SK-N-SH (cell line): ENCODE measurements at places on chromosomes 1 and 21.
A peak's percentile ranks its signal among the peaks of the same experiment; 100 is the strongest.

DNA sequence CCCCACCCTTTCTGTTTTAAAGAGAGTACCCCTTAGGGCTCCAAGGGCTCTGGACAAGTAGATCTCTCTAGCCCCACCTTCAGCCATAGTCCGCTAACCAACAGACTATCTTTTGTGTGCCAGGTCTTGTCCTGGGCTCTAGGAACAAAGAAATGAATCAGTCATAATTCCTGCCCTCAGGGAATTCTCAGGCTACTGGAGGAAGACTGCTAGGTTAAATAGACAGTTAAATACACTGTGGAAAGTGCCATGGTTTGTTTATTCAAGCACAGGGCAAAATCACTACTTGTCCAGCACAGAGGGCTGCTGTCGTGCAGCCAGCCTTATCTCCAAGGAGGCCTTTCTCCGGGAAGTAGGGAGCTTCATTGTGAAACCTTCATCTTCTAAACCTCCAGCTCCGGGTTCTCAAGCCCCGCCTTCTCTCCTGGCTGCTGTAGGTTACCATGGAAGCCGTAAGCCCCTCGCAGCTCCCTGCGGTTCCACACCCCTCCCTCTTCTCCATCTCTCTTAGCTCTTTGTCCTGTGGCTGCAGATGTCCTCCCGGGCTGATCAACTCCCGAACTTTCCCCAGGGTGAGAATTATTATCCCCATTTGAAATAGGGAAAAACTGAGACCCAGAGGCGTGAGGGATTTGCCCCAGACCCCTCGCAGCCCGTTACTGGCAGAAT lies 29.8 kb downstream of the SHISAL2A start:
- DNase-seq = peak; percentile 40
- H3K27me3 ChIP-seq = no peaks in the 10 kb centered on the region

DNA sequence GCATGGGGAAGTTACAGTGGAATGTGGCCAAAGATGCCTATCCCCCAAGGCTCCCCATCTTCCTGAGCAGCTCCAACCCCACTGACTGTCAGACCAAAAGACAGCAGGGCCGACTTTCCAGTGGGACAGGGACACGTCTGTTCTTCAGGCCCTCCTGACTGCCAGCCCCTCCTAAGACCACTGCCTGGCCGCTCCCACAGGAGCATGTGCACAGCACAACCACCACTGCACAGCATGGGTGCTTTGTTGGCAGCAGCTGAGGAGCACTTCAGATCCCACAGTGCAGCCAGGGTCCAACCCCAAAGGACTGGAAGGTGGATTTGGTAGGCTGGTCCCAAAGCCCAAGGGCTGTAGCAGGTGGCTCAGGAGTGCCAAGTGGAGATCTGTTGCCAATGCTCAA lies 648.3 kb upstream of the BRINP3 start:
- DNase-seq = no peak
- H3K27me3 ChIP-seq = no peaks in the 10 kb centered on the region
- no peaks in the 10 kb centered on the region for H3K4me1 ChIP-seq
- no peak overlapping the region for H3K27ac ChIP-seq
- no peaks in the 10 kb centered on the region for H3K36me3 ChIP-seq

- H3K27ac ChIP-seq = no peak overlapping the region
- no peak for DNase-seq
- no peak overlapping the region for H3K4me3 ChIP-seq
- H3K4me1 ChIP-seq = no peaks in the 10 kb centered on the region
- no peaks in the 10 kb centered on the region for H3K27me3 ChIP-seq
- H3K36me3 ChIP-seq = no peaks in the 10 kb centered on the region
These were observed 123.2 kb downstream of the PTPRC start for GRCh38 chr1:198761859-198762616.

GRCh38 chr1:31712630-31713029 lies 8.8 kb upstream of the COL16A1 start:
- no peaks in the 10 kb centered on the region for H3K27me3 ChIP-seq
- peaks cover 39% of the 10 kb centered on the region for H3K4me1 ChIP-seq
- DNase-seq = no peak
- no peak overlapping the region for H3K4me3 ChIP-seq

- H3K4me1 ChIP-seq = no peaks in the 10 kb centered on the region
- H3K4me3 ChIP-seq = no peak overlapping the region
- H3K27me3 ChIP-seq = no peaks in the 10 kb centered on the region
- no peak for DNase-seq
These were observed 233.3 kb upstream of the COA6 start for GRCh38 chr1:234139966-234140365.

DNA sequence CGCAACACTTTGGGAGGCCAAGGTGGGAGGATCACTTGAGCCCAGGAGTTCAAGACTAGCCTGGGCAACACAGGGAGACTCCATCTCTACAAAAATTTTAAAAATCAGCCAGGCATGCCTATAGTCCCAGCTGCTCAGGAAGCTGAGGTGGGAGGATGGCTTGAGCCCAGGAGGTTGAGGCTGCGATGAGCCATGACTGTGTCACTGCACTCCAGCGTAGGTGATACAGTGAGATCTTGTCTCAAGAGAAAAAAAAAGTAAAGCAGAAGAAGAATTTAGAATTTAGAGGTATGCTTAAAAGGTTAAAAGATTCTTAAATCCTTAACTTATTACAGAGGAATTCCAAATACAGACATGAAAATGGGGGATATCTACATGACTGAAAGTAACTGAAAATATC lies 79.5 kb downstream of the SMYD3 start:
- H3K4me1 ChIP-seq = no peaks in the 10 kb centered on the region
- H3K27ac ChIP-seq = no peak overlapping the region; the same call in 1 of the 2 replicates
- no peaks in the 10 kb centered on the region for H3K27me3 ChIP-seq
- H3K4me3 ChIP-seq = no peak overlapping the region
- no peak for DNase-seq

GRCh38 chr1:31669786-31670592 lies 25.3 kb upstream of the PEF1 start:
- peaks cover 18% of the 10 kb centered on the region for H3K4me1 ChIP-seq
- DNase-seq = peak; percentile 56
- no peaks in the 10 kb centered on the region for H3K27me3 ChIP-seq
- no peak overlapping the region for H3K4me3 ChIP-seq
- H3K36me3 ChIP-seq = no peaks in the 10 kb centered on the region; the same call in 1 of the 2 replicates

- H3K36me3 ChIP-seq = no peaks in the 10 kb centered on the region
- H3K4me1 ChIP-seq = peaks cover 12% of the 10 kb centered on the region
- H3K4me3 ChIP-seq = no peak overlapping the region
- no peaks in the 10 kb centered on the region for H3K27me3 ChIP-seq
These were observed 83.5 kb upstream of the ZNF326 start for GRCh38 chr1:89911191-89911991.

DNA sequence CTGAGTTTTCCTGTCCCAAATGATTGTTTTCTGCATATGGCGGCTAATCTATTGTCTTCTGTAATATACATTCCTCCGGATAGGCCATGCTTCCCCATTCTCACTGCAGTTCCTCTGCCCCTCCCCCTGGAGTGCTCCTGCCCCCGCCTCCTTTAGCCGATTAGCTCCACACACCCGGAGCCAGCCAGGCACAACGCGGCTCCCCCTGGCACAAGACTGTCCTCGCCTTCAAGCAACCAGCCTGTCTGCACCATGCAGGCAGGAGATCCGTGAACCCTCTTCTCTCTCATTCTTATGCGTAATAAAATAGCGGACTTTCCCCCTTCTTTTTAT lies 18.0 kb downstream of the SERTAD4 start:
- no peaks in the 10 kb centered on the region for H3K36me3 ChIP-seq
- H3K27me3 ChIP-seq = no peaks in the 10 kb centered on the region
- H3K27ac ChIP-seq = no peak overlapping the region
- peaks cover 11% of the 10 kb centered on the region for H3K4me1 ChIP-seq
- H3K4me3 ChIP-seq = peak overlapping the region; percentile 64
- peak; percentile 82 for DNase-seq

DNA sequence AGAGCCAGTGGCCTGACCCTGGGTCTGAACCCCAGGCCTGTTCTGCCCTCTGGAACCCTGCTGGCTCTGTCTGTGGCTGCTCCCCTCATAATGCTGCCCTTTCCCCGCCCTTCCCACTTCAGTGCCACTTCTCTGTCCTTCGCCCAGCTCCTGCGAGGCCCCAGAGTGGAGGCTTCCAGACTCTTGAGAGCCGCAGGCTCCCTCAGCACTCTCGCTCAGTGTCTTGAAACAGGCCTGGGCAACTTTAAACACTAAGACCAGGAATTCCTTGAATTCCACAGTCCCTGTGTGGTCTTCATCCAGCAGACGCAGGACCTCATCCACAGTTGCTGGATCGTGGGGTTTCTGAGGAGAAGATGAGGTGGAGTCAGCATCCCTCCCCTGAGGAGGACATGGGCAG lies 3.5 kb downstream of the CRNN start:
- H3K36me3 ChIP-seq = no peaks in the 10 kb centered on the region
- no peaks in the 10 kb centered on the region for H3K4me1 ChIP-seq
- H3K27me3 ChIP-seq = peaks cover 10% of the 10 kb centered on the region; the same call in 1 of the 2 replicates
- H3K27ac ChIP-seq = no peak overlapping the region

DNA sequence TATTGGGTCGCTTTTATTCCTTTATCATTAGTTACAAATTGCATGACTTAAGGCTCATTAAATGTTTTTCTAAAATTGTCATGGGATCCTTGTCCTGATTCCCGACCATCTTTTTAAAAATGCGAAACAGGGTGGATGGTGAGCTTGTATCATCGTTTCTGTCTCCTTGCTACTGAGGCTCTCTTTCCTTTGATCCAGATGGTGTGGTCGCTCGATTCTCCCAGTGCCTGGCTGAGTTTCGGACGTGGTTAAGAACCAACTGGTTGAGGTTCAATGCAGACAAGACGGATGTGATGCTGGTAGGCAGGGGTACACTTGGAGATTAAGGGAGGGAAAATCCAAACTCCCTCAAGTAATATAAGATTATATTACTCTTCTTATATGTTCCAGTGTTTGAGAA lies 1.2 kb downstream of the MIER1 start:
- peaks cover 16% of the 10 kb centered on the region for H3K36me3 ChIP-seq
- no peaks in the 10 kb centered on the region for H3K27me3 ChIP-seq
- H3K4me3 ChIP-seq = peak overlapping the region; percentile 94
- DNase-seq = peak; percentile 27
- H3K4me1 ChIP-seq = 0 out of 2 replicates have a peak, but pooled peaks cover 7% of the 10 kb centered on the region

DNA sequence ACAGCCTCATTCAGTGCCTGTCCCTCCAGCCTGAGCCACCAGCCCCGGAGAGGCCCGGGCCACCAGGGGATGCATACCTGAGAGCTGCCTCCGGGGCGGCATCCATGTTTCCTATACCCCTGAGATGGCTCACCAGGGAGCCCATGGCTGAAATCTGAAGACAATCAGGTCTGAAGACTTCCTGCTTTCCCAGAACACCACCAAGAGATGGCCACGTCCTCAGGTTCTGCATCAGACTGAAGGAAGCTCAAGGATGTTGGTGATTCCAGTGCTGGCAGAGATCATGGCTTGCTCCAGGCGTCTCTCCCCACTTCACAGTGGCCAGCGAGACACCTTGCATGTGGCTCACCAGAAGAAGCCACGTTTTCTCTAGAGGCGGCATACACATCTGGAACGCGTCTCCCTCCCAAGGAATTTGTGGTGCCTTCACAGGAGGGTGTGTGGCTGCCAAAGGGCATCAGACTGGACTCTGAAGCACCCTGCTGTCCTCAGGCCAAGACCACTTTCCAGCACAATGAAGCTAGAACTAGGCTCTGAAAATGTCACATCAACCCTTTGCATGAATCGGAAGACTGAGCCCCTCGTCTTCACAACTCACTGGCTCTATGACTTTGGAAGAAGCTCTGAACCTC lies 170.7 kb upstream of the IRF2BP2 start:
- H3K4me3 ChIP-seq = no peak overlapping the region
- H3K36me3 ChIP-seq = no peaks in the 10 kb centered on the region
- H3K27me3 ChIP-seq = peaks cover 60% of the 10 kb centered on the region
- no peaks in the 10 kb centered on the region for H3K4me1 ChIP-seq
- no peak overlapping the region for H3K27ac ChIP-seq
- no peak for DNase-seq

DNA sequence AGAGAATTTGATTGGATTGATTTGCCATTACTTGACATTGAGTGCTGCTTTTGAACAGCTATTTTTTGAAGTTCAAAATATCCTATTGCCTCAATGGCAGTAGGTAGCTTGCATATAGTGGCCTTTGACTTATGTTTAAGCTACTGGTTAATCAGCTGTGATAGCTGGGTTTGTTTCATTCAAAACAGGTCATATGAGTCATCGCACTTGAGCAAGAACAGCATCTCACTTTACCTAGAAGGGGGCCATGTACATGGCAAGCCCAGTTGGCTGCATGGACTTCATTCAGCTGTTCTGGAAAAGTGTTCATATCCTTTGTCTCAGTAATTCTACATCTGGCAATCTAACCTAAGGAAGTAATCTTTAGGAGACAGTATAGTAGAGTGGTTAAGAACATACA lies 29.0 kb upstream of the ARID1A start:
- H3K27me3 ChIP-seq = no peaks in the 10 kb centered on the region; the same call in 1 of the 2 replicates
- no peaks in the 10 kb centered on the region for H3K36me3 ChIP-seq
- no peak overlapping the region for H3K4me3 ChIP-seq
- no peak for DNase-seq

DNA sequence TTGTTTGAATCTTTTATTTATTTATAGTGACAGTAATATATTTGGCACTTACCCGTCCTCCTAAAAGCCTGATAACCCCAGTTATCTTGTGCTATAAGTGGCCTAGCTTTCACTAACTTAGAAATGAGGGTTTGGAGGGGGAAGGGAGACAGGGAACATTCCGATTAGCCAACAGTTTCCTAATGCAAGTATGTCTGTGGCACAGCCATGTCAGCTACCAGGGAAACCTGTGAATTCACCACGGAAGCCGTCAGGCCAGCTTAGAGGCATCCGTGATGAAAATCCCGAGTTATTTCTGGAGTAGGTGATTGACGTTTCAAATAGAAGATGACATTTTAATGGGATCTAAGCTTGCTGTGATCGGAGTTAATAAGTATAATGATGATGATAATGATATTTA lies 39.4 kb upstream of the BCL10 start:
- H3K4me3 ChIP-seq = no peak overlapping the region
- peaks cover 19% of the 10 kb centered on the region for H3K36me3 ChIP-seq
- peak overlapping the region; percentile 78 for H3K27ac ChIP-seq
- H3K4me1 ChIP-seq = peaks cover 75% of the 10 kb centered on the region

- DNase-seq = no peak
- H3K4me3 ChIP-seq = no peak overlapping the region
- H3K27me3 ChIP-seq = no peaks in the 10 kb centered on the region
These were observed 29.0 kb downstream of the SOAT1 start for GRCh38 chr1:179322557-179322956.

GRCh38 chr1:110227774-110228173 lies 17.7 kb downstream of the KCNC4 start:
- H3K27me3 ChIP-seq = no peaks in the 10 kb centered on the region
- H3K27ac ChIP-seq = no peak overlapping the region
- H3K36me3 ChIP-seq = no peaks in the 10 kb centered on the region
- DNase-seq = no peak
- no peak overlapping the region for H3K4me3 ChIP-seq
- no peaks in the 10 kb centered on the region for H3K4me1 ChIP-seq

DNA sequence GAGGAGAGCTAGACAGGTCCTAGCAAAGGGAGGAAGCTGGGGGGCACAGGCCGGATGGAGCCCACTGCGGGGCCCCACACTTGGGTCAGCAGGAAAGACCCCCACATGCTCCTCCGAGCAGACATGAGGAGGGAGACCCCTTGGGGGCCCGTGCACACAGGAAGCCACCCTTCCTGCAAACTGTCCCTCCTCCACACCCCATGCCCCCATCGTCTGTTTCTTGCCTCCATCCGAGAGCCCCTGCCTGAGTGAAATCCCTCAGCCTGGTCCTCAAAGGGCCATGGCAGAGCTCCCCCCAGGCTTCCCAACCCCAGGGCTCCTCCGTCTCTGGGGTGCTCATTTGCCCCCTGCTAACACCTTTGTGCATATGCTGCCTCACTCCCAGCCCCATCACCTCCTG lies 168.0 kb downstream of the PRDM16 start:
- no peak overlapping the region for H3K4me3 ChIP-seq
- H3K4me1 ChIP-seq = no peaks in the 10 kb centered on the region
- H3K36me3 ChIP-seq = no peaks in the 10 kb centered on the region
- no peak overlapping the region for H3K27ac ChIP-seq
- DNase-seq = no peak
